ENCODE measurements at places on chromosomes 3 and 15.

DNA sequence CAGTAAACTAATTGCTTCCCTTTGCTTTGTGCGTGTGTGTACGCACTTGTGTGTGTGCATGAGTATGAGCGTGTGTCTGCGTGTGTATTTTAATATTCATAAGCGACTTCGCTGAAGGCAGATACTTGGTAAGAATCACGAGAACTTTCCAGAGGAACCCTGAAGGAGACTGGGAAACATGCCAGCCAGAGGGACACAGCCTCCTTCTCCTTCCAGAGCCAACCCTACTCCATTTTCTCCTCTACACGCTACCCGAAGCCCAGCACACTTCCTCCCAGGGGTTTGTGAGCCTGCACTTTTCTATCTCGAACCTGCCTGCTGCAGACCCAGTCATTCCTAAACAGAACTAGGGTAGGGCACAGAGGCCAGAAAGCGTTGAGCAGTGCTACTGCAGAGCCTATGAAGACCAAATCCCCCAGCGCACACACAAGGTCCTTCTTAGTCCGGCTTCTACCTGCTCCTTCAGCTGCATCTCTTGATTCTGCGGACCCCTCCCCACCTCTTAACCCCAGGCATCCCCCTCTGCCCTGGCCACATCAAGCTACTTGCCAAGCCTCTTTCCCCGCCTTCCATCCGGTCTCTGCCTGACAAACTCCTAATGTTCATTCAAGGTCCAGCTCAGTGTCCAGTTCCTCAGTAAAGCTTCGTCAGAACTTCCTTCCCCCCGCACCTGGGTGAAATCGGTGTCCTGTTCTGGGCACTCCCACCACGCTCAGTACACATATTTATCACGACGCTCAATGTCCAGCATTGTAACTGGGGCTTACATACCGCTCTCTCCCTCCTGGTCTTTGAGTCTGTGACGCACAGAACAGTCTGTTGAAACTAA, 191.8 kb downstream of the FAM43A start:
- DNase-seq, result no peak

GRCh38 chr3:184227481-184227935, 1.9 kb upstream of the VWA5B2 start:
- peak; percentile 56 for DNase-seq

GRCh38 chr3:102529452-102529851, 94.6 kb downstream of the ZPLD1 start:
- no peak for DNase-seq

DNA sequence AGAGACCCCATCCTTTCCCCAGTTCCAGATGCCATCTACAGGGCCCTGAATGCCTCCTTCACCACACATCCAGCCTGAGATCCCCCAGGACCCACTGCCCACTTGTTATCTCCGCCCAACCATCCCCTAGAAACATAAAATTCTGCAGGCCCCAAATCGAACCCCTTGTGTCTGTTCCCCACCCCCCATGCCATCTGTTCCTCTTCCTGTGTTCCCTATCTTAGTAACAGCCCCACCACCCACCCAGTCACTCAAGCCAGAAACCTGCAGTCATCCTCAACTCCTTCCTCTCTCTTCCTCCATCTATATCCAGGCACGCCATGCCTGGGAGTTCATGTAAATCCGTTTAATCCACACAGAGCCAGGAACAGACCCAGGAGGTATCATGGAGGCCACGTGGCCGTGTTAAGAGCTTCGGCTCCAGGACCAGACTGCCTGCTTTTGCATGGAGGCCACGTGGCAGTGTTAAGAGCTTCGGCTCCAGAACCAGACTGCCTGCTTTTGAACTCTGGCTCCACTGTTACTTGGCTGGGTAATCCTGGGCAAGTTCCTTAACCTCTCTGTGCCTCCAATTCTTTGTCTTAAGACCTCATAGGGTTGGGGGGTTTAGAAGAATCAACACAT, 4.8 kb downstream of the CSRNP1 start:
- no peak for DNase-seq

DNA sequence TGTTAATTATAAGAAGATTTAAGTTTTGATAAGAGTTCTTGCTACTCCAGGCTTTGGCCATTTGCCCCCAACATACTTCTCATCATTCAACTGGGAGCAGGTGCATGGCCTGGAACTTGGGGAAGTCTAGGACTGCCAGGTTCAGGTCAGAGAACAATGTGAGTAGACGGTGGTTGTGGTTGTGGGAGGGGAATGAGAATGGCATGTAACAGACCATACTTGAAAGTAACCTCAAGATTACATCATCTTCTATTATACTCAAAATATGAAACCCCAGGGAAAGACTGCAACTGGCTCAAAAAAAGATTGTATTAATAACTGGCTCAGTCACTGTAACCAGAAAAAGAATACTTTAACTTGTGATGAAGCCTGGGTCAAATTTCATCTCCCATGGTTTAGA, 364.9 kb upstream of the DPPA4 start:
- no peak for DNase-seq

DNA sequence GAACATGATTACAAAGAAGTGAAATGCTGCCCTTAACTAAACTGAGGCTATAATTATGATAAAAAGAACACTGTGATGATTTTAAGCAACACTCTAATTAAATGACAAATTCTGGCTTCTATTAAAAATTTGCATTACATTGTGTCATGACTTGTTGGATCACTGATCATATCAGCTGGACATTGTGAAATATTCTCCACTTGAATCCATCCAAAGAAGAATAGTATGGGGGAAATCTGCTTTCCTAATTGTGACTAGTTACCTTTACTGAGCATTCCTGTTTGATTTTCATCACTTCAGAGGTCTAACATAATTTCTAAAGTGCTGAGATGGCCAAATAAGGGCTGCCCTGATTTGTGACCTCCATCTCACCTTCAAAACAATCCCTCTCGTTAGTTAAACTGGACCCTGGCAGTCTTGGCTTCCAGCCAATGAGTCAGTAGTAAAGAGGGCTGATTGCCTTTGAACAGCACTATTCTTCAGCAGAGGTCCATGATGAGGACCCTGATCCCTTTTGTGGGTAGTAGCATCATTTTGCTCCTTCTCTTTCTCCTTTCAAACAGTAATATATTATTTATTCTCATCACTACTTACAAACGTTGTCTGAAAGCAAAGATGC, 53.5 kb upstream of the LEKR1 start:
- no peak for DNase-seq

DNA sequence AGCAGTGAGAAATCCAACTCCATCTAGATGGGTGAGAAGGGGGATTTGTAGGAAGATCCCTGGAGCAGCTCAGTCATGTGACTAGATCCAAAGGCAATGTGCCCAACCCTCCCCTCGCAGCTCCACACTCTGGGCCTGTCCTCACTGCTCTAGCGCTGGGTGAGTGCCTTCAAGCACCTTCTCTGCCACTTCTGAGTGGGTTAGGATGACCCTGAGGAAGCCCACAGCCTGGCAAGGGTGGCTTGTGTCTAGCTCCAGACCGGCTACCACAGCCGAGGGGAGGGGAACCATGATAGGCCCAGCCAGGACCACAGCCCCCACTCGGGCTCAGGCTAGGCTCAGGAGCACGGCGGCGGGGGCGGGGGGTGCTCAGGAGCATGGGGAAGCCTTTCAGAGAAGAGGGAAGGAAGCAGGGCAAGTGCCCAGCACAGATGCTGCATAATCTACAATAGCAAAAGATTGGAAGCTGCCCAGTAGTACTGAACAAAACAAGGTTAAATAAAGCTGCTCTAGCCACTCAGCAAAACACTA, 1.7 kb downstream of the SPATA12 start:
- DNase-seq, result no peak

GRCh38 chr3:106745344-106746168, 631.7 kb upstream of the CCDC54 start:
- DNase-seq, result no peak

DNA sequence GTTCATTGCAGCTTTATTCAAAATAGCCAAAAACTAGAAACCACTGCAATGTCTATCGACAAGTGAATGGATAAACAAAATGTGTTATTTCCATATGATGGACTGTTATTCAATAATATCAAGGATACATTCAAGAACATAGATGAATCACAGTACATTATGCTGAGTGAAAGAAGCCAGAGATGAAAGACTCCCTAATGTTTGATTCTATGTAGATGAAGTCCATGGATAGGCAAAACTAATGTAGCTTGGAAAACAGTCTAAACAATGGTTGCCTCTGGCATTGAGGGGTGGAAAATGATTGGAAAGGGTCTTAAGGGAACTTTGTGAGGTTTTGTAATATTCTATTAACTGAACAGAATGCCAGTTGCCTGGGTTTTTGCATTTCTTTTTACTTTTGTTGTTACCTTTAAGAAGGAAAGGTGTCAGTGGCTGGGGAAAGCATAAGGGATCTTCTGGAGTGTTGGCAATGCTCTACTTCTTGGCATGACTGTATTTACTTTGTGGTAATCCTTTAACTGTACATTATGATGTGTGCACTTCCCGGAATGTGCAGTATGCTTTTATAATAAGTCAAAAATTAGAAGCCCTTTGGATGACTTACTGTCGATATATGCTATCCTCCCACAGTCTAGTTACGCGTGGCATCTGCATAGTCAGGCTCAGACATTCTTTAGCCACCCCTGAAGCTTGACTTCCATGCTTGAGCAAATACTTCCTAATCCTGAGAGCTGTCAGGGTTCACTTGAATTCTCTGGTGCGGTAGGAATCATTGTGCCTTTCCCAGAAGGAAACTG, 20.5 kb upstream of the ATP10A start:
- no peak for DNase-seq

DNA sequence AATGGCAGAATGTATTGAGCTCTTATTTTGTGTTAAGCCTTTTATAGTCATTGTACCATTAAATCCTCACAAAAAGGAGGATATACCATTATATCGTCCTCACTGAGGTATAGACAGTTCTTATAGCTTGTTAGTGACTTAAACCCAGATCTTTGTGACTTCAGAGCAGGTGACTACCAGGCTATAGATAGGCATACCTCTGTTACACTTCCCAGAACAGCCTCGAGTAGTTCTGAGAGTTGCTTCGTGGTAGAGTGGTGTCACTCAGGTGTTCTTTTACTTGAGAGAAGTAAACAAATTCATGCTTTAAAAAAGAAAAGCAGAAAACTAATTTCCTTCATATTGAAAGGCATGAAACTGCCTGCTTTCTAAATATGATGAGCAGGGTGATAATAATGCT, 59.9 kb downstream of the SEC22A start:
- DNase-seq, result no peak

DNA sequence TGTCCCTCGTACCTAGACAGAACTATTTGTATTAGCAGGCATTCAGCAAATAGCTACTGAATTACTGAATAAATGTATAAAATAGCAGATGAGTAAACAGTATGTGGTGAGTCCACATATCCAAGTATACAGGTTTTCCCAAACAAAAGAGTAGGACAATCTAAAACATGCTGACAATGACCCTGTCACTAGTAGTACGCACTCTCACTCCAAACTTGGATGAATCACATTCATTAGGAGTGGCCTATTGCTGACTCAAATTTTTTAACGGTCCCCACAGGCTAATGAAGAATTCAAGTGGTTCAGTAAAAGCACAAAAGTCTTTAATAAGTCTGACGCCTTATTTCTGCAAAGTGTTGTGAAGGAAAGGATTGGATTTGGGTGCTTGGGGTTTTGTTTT, 449.3 kb upstream of the THBS1 start:
- DNase-seq, result no peak

- no peak for DNase-seq
Observed at GRCh38 chr15:60021589-60022378, 17.7 kb downstream of the FOXB1 start.

GRCh38 chr15:101813803-101814534, 2.0 kb downstream of the OR4F15 start:
- DNase-seq, result no peak

GRCh38 chr15:55873024-55873720, 120.2 kb downstream of the NEDD4 start:
- DNase-seq, result no peak

DNA sequence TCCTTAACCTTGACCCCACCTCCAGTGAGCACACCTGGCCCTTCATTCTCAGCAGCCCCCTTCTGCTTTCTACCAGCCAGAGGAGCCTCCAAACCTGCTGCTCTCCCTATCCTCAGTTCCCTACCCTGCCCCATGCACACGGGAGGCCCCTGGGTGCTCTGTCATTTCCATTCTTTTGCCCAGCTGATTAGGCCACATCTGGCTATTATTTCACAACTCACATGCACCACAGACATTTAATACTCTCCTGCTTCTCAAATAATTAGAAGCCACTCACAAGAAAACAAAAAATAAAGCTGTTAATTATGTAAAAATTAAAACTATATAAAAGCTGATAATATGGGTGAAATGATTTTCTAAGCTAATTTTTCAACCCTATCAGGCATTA, 50.7 kb downstream of the MYLK start:
- no peak for DNase-seq

DNA sequence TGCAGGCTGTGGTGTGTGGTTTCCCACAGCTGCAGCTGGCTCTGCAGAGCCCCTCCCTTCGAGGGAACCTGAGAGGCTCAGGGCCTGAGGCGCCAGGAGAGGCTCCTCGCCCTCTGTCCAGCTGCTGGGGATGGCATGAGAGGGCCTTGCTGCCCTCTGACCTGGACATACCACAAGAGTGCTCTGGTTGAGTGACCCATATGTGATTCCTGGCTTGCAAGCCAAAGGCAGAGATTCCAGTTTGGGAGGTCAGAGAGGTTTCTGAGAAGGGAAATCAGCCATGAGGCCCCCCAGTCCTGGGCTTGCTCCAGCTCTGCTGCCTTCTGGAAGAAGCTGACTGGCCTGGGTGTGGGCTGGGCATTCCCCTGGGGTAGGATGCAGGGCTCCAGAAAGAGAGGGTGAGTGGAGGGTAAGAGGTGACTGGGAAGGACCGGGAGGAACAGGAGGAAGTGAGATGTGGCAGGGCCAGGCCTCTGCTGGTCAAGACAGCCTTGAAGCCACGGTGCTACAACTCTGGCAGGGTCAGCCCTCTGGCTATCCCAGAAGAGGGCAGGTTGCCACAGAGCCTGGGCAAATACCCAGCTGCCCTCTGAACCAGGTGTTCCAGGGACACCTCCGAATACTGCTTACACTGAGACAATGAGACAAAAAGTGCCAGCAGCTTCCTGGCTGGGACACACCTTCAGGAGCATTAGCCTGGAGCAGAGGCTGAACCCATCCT, 16.0 kb upstream of the SRP14 start:
- no peak for DNase-seq

DNA sequence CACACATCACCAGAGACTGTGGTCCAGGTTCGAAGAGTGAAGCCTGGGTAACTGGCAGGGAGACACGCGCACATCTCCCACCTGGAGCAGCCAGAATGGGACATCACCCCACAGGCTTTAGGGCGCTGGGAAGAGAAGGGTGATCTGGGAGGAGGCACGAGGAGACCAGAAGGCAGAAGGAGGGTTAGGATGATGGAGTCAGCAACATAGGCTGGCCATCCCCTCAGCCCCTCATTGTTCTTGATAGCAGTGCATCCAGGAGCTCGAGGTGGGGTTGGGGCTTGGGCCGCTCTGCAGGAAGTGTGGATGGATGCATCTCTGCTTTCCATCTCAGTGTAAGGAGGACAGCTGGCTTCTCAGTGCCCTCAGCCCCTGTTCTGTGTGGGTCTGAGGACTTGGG, 15.2 kb downstream of the PLA2G4F start:
- DNase-seq, result no peak

All from frontal cortex (tissue), 4 donors.